Posterior cingulate gyrus (tissue), 11 donors: ENCODE measurements at places on chromosomes 7 and 10.

DNA sequence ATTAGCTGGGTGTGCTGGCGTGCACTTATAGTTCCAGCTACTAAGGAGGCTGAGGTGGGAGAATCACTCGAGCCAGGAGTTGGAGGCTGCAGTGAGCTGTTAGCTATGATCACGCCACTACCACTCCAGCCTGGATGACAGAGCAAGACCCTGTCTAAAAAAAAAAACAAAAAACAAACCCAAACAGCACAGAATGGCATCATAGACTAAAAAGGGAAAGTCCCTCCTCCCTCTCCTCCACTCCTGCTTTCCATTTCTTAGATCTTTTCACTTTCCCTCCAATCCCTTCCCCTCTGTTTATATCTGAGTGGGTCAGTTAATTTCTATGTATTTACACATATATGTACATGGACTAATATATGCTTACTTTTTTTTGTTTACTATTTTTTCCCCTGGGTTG, 10.4 kb upstream of the PIP4K2A start:
- no peak for DNase-seq

DNA sequence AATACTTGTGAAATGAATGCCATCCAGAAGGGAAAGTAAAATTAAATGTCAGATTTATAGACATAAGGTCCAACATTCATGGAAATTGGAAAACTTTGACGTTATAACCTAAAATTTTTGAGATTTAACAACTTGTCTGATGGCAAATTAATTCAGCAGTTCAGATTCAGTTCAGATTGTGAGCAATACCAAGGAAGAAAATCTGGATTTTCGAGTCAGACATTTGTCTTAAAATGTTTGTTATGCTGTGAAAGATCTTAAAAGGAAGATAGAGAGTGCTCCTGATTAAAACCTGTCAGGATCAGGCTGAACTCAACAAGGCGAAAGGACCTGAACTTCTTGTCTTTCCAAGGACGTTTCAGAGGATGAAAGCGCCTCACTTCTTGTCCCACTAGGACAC, 320.9 kb downstream of the PAXIP1 start:
- no peak for DNase-seq

DNA sequence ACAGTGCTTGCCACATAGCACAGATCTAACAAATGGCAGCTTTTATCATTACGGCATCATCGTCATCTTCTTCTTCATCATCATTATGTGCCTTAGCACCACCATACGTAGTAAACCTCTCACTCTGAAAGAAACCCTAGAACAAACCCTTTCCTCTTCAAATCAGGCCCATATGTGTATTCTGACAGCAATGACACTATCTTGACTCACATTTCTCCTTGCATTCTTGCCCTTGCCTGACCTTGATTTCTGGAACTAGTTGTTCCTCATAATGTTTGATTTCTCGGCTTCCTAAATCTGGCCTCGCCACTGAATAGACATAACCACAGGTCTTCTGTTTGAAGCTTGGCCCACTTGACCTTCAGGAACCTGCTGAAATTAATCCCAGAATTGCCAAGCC, 115.3 kb downstream of the DGKI start:
- no peak for DNase-seq

DNA sequence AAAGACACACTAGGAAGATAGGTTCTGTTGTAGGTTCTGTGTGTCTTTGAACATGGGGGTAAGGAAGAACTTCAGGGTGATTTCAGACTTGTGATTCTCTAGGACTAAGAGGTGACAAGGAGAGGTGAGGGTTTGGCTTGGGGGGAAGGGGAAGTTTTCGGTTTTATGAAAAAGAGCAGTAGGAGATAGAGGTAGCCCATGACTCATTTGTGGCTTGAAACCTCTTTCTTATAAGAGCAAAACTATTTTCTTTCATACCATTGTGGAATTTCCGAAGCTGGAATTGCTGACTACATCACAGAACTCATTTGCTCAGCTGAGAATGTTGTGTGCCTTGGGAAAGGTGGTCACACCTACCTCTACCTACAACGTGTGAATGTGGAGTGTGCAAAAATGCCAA, 39.6 kb upstream of the IKZF1 start:
- DNase-seq: no peak

- no peak for DNase-seq
Measured at GRCh38 chr7:132817949-132818348, 241.7 kb upstream of the PLXNA4 start.

DNA sequence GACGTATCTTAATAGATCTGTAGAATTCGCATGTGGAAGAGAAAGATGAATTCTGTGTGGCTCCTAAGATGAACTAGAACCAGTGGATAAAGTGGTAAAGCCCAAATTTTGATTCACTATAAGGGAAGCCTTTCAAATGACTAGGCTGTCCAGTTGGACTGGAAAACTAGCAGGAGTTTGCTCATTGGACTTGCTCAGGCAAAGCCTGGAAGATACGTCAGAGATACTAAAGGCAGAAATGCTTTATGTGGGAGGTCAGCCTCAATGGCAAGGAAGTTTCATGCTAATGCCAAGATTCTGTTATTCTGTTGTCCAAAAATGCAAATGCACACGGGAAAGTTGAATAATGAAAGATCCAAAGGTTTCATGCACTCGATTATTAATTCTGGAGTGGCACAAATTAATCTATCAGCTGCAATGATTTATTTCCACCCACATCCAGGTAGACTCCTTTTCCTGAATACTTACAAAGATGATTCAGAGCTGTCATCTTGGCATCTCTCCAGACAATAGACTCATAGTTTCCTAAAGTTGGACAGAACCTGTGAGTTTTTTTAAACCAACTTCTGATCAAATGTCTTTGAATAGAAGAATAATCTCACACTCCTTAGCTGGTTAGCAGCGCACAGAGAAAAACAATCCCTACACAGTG, 20.5 kb upstream of the PPP1R3C start:
- DNase-seq: no peak

GRCh38 chr7:70940597-70940996, 191.3 kb upstream of the GALNT17 start:
- DNase-seq: no peak

- DNase-seq: no peak
Measured at GRCh38 chr7:20237464-20238193, 20.4 kb upstream of the MACC1 start.

GRCh38 chr7:78852951-78853350, 600.5 kb downstream of the MAGI2 start:
- no peak for DNase-seq

- DNase-seq: no peak
Measured at GRCh38 chr7:101733713-101734475, 83.5 kb upstream of the CUX1 start.

DNA sequence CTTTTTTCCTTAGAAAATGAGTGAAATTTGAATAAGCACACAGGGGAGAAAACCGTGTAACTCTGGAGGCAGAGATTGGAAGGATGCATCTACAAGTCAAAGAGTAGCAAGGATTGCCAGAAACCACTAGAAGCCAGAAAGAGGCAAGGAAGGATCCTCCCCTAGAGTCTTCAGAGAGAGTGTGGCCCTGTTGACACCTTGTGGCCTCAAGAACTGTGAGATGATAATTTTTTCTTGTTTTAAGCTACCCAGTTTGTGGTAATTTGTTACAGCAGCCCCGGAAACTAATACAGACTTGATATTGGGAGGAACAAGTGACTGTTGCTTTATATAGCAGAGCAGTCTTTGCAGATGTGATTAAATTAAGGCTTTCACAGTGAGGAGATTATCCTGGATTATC, 3.6 kb upstream of the GIMAP7 start:
- no peak for DNase-seq

DNA sequence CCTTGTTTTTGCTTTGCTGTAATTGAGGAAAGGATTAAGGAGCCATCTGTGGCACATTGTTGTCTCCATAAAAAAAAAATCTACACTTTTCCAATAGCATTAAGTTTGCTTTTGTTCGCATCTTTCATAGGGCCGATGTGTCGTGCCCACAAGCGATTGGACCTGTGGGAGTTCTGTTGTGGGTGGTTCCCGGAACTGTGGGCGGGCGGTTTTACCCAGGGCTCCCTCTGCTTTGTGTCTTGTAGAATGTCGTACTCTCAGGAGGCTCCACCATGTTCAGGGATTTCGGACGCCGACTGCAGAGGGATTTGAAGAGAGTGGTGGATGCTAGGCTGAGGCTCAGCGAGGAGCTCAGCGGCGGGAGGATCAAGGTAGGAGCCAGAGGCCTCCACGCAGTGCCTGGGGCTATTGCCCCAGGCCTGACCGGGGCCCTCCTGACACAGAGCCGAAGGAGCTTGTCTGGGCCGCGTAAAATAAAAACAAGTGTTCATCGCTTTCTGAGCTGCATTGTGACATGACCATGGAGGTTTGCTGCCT, 92.4 kb downstream of the ACTR3B start:
- DNase-seq: no peak

GRCh38 chr10:79245539-79246208, 101.6 kb upstream of the PPIF start:
- no peak for DNase-seq

GRCh38 chr7:139034855-139035585, 822 bp downstream of the ZC3HAV1L start:
- DNase-seq: peak; percentile 79

- DNase-seq: no peak
Measured at GRCh38 chr7:130141884-130142653, 63.1 kb downstream of the TMEM209 start.

DNA sequence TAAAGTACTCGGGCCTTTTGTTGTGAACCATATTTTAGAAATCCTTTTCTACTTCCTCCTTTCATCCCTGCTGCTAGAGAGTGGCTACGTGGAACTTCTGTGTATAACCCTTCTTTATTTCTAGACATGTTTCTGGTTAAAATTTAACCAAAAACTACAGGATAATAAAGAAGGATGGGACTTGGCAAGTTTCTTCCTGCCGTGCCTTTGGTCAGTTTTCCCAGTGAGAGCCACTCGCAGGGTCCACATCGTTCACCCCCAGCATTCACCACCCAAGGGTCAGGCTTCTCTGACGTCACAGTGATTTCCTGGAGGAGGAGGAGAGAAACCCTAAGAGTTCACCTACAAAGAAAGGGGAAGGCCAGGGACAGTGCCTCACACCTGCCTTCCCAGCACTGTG, 45.4 kb downstream of the NKX6-2 start:
- DNase-seq: no peak

DNA sequence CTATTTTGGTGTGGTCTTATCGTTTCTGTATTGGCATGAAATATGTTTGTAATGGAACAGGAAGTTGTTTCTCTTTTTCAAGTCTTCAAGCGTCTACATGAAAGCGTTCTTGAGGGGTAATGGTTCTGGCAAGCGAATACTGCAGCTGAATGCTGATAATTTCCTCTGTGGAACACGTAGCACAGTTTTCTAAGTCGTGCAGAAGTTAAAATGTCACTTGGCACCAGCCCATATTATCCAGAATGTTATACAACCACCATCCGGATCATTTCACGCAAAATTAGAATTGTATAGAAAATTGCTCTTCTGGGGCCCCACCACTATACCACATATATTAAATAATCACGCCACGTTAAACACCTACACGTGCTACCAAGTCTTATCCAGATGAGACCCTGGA, 354.3 kb downstream of the CALN1 start:
- DNase-seq: no peak

DNA sequence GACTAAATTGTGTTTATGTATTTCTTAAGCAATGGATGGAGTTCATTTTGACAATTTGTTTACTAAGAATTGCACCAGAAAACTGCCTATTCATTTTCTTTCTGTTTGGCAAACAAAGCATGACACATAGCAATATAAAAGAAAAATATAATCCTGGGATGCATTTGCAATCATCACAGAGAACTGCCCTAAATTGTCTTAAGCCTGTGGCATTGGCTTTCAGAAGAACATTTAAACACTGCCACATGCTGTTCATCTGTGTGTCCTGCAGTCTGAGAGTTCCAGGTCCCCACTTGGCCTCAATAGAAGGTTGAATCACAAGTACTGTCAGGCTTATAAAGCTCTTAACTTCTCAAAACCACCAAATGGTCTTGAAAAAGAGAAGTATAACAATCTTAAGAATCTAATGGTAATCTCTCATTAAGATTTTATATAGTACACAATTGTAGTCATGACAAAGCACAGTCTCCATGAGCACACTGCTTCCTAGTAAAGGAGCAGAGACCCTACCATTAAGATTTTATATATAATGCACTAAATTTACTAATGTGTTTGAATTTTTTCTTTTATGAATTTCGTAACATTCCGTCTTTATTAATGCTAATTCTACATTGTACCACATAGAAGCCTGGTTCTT, 29.9 kb downstream of the RNLS start:
- DNase-seq: no peak

- no peak for DNase-seq
Measured at GRCh38 chr7:16944936-16945335, 63.2 kb upstream of the AGR3 start.

DNA sequence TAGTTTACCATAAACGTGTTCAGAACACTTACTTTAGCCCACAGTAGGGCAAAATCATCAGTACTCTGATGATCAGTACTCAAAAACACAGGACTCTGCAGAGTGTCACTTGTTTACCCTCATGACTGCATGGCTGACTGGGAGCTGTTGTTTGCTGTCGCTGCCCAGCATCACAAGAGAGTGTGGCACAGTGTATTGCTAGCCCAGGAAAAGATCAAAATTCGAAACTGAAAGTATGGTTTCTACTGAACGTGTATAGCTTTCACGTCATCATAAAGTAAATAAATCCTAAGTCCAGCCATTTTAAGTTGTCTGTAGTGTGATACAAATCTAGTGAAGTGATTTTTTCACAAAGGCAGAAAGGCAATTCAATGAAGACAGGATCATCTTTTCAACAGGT, 184.6 kb downstream of the RAMP3 start:
- DNase-seq: no peak

GRCh38 chr10:70985824-70986622, 97.7 kb upstream of the PCBD1 start:
- DNase-seq: no peak

DNA sequence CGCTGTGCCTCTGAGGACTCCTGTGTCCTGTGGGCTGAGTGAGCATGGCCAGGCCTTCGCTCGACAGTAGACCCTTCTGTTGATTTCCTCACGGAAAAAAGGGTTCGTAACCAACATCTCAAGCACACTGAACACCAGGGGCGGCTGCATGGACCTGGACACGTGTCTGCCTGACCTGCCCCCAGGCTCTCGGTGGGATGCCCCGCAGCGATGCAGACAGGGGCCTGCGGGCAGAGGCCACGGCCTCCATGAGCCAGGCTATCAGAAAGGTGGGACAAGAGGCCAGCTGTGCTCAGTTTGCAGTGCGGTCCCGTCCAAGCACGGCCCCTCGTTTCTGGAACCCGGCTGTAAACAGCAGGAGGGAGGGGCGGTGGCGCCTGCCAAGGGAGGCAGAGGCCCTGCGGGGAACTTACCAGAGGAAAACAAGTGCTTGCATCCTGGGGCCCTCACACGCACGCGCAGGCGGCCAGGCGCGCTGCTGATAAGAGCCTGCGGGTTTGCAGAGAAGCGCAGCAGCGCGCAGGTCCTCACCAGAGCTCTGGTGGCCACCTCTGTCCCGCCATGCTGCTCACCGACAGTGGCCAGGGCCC, 10.6 kb downstream of the GPR146 start:
- peak; percentile 95 for DNase-seq

- DNase-seq: no peak
Measured at GRCh38 chr7:99173787-99174186, 29.9 kb upstream of the SMURF1 start.
